ENCODE measurements at places on chromosomes 7 and 10. TPM values are rescaled to one million over a fixed set of nuclear protein-coding genes. Genes with fewer than 3 reads are reported as not detected.
A peak's percentile ranks its signal among the peaks of the same experiment; 100 is the strongest.

The SMO gene
- total RNA-seq, result 0.09 TPM

The TWIST1 gene
- 44.5 TPM for total RNA-seq

The POU6F2 gene
- not detected for total RNA-seq

The FAM13C gene
- total RNA-seq, result not detected

The OPN4 gene
- total RNA-seq, result not detected

The ZNF467 gene
- total RNA-seq, result 1.2 TPM

GRCh38 chr10:45437587-45438465, 63.8 kb downstream of the ALOX5 start:
- no peak for DNase-seq

- no peak for DNase-seq
These were observed 16.7 kb upstream of the C10orf95 start for GRCh38 chr10:102467971-102468438.

DNA sequence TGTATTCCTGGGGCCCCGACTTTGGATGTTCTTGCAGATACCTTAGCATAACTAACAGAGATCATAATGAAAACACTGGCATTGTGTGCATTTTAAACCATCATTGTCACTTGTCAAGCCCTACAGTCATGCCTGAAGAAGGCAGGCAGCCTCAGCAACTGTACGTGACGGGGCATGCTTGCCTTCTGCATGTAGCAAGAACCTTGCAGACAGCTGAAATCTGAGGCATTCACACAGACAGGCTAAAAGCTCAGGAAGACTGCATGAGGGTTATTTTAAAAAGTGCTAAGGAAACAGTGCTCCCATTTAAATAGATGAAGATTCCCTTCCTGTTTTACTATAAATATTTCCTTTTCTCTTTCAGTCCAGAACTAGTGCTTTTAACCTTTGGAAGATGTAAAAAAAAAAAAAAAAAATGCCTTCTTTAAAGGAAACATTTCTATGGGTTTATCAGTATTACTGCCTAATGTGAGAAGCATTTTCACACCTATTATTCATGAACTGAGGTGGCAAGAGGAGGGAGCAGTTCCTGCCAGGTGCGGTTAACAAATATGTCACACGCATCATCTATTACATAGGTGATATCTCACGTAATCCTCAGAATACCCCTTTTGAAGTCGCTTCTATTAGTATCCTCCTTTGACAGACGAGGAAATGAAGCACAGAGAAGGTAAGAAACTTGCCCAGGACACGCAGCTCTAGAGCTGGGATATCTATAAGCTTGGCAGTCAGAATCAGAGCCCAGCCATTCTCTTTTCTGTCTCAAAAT, 88.1 kb downstream of the PRKCQ start:
- no peak for DNase-seq

DNA sequence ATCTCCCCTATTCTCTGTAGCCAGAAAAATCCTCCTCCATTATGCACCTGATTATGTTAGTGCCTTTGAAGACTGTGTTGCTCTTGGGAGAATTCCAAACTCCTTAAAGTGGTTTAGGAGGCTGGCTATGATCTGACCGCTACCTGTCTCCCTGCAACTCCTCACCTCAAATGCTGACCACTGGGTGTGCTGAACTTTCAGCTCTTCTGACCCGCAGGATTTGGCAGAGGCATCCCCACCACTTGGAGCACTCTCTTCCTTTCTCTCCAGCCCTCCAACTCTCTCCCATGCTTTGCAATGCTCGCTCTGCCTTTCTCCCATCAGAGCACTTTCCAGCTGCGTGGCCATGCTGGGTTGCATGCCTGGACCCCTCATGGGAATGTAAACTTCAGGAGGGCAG, 227.6 kb downstream of the RPS24 start:
- DNase-seq, result no peak

GRCh38 chr10:23190872-23191763, 994 bp upstream of the PTF1A start:
- no peak for DNase-seq

DNA sequence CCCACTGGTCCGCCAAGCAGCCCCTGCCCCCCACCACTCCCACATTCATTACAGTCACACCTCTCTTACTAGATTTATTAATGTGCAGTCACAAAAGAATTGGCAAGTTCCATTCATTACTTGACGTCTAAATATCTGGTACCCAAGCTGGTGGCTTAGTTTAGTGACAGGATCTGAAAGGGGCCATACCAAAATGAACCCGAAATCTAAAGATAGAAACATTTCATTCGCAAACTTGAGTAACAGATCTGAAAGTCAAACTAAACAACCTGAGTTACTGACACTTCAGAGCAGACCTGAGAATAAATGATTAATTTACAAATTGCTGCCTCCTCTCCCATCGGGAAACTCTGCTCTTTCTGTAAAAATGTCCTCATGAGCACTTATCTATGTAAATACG, 53.4 kb downstream of the TNS3 start:
- no peak for DNase-seq

GRCh38 chr7:41130561-41131236, 572.2 kb downstream of the INHBA start:
- no peak for DNase-seq

DNA sequence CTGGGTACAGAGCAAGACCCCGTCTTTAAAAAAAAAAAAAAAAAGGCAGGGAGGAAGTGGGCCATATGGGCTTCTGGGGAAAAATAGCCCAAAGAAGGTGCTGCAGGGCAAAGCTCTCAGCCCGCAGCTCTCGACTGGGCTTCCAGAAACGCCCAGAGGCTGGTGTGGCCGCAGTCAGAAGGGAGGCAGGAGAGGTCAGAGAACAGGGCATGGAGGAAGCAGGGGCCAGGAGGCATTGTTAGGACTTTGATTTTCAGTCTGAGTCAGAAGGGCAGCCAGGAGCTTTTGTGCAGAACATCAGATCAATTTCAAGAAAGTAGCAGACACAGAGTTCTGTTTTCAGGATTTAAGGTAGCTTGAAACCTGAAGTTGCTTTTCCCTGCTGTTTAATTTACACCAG, 35.3 kb upstream of the CYTH3 start:
- no peak for DNase-seq

DNA sequence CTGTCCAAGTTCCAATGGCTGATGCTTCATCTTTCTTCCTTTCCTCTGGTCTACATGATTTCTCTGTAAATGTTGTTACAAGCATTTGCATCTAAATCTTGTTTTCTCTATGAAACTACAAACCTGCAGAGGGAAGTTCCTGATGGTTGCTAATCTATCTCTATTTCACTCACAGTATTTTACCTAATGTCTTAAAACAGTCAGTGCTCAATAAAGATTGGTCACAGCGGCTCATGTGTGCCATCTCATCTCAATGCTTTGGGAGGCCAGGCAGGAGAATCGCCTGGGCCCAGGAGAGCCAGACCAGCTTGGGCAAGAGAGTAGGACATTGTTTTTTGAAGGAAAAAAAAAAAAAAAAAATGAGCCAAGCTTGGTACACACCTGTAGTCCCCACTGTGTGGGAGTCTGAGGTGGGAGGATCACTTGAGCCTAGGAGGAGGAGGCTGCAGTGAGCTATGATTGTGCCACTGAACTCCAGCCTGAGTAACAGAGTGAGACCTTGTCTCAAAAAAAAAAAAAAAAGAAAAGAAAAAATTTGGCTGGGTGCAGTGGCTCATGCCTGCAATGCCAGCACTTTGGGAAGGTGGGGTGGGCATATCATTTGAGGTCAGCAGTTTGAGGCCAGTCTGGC, 71.3 kb upstream of the ARMC3 start:
- no peak for DNase-seq

DNA sequence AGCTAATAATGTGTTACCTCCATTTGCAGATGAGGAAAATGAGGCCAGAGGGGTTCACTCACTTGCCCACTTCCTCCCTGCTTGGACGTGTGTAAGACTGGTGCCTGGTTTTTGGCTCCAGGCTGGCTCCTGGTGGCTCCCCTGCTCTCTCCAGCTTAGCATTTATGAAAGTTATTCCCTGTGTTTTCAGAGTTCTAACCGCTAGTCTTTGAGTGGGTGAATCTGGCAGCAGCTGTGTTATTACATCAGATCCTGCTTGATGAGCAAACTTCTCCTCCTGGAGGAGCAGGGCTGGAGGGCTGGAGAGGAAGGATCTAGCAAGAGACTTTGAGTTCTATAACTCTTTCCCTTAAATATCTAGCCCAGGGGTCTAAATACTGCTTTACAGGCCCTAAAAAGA, 80.9 kb upstream of the AGBL3 start:
- peak; percentile 85 for DNase-seq

DNA sequence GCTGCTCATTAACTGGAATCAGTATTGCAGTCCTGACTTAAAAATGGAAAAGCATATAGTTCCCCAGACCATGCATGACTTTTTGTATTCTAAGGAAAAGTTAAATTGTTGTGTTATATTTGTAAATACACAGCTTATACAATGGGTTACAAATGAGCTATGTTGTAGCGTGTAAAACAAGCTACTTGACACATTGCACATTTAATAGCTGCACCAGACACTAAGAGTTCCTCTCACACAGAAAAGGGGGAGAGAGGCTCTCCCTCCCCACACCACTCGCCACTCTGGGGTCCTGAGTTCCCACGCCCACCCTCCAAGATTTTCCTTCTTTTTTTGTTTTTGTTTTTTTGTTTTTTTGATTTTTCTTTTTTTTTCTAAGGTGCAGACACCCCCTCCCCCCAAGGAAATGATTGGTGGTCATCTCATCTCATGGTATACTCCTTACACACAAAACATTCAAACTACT, 6.3 kb downstream of the KLF6 start:
- DNase-seq, result no peak

- no peak for DNase-seq
These were observed 234.7 kb upstream of the TCERG1L start for GRCh38 chr10:131546086-131546810.

GRCh38 chr10:71209731-71210541, 2.4 kb upstream of the UNC5B start:
- DNase-seq, result no peak

DNA sequence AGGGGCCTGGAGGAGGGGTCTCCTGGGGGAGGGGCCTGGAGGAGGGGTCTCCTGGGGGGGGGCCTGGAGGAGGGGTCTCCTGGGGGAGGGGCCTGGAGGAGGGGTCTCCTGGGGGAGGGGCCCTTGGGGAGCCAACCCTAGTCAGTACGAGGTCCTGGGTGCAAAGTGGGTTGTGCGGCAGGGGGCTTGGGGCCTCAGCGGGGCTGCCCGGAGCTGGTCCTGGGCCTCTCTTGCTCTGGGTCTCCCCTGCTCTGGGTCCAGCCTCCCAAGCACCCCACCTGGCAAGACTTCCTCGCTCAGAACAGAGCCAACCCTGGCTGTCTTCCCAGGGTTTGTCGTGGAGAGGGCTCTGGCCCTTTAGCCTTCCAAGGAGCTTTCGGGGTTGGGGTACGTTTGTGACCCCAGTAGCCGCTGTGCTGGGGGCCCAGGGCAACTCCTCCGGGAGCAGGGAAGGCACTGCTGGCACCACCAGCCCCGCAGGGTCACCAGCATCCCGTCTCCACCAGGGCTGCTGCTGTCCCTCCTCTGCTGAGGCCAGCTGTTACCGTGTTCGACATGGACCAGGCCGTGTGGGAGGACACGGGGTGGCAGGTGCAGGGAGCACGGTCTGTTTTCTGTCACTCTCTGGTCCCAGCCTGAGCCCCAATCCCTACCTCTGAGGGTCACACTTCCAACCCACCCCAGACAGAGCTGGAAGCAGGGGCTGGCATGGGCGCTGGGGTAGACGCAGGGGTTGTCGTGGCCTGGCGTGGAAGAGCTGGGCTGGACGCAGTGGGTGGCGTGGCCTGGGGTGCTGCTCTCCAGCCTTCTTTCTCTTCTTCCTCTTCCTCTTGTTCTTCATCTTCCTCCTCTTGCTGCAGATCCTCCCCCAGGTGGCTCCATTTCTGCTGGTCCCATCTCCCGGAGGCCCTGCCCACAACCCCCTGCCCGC, 22.8 kb downstream of the PWWP2B start:
- DNase-seq, result no peak

DNA sequence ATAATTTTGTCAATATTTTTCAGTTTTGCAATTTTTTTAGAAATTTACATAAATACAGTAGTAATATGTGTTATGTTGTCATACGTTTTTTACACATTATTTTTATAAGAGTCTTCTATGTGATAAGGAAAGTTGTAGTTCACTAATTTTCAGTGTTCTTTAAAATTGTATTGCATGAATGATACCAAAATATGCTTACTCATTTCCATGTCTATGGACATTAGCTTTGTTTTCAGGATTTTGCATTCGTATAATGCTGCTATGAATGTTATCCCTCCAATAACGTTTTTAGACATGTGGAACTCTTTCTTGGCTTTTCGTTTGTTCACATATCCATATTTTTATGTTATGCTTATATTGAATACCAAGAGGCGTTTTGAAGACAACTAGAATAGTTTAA, 260.0 kb downstream of the ARL4A start:
- no peak for DNase-seq

- DNase-seq, result peak; percentile 74
These were observed 25.0 kb downstream of the ZNF487 start for GRCh38 chr10:43461950-43462349.

DNA sequence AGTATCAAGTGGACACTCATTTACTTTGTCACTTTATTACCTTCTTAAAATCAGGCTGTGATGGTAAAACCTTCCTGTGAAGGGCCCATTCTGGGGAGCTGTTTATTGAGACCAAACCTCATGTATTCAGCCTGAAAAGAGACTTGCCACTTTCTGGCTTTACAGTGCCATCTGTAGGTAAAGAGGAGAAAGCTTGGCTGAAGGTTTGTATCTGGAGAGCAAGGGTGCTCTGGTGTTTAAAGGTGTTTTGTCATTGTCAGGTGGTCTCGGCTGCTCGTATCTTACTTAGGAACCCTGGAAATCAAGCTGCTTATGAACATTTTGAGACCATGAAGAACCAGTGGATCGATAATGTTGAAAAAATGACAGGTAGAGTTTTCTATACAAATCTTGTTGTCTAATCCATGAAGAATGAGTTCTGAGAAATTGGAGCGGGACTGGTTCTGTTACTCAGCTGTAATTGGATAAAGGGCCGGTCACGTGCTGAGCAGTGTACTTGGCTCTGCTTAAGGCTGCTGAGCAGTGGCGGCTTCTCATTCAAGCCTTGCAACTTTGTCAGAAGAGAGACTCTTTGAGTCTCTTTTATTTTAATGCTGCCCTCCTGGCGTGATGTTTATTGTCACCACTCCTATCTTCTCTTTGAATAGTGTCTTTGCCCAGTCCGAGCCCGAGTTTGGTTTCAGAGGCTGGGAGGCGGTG, 46.9 kb downstream of the AP3M1 start:
- peak; percentile 30 for DNase-seq

DNA sequence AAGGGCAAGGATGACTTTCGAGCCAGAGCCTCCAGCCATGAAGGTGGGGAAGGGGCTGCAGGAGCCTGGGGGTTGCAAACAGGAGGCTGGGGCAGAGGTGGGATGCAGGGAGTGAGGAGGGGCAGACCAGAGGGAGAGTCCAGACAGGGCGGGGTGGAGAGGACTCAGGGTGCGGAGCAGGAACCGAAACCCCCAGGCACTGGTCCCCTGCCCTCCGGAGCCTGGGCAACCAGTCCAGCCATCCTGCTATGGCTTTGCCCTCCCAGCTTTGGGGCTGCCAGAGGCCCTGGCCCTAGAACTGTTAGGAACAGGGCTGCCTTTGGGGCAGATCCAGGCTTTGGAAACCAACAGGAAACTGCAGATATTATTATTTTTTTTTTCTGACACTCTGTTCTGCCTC, 24.2 kb downstream of the GHRHR start:
- DNase-seq, result no peak

DNA sequence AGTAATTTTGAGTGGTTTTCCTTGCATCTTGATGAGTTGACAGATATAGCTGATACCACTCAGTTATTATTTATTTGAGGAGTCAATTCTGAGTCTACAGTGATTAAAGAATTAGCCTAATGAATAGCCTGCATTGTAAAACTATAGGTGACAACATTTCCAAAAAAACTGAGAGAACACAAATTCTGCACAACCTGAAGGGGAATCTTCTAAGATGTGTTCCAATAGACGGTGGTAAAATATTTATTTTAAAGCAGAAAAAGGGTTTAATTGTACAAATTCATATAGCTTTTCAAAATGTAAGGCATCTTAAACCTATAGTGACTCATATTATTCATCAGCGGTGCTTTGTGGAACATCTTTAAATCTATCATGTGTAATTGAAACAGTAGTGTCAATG, 200.4 kb downstream of the RNLS start:
- no peak for DNase-seq
